ENCODE measurements at places on chromosomes 4 and X.

GRCh38 chr4:15675356-15675755 is 6.3 kb upstream of the FAM200B start:
- no peak for DNase-seq

GRCh38 chr4:186203406-186203805 is 12.0 kb downstream of the CYP4V2 start:
- no peak for DNase-seq

GRCh38 chr4:76407440-76408119 is 13.4 kb downstream of the CCDC158 start:
- no peak for DNase-seq

- DNase-seq = no peak
Measured at GRCh38 chr4:147328756-147329446, 152.0 kb upstream of the EDNRA start.

- no peak for DNase-seq
Measured at GRCh38 chr4:72875545-72875944, 194.0 kb downstream of the COX18 start.

DNA sequence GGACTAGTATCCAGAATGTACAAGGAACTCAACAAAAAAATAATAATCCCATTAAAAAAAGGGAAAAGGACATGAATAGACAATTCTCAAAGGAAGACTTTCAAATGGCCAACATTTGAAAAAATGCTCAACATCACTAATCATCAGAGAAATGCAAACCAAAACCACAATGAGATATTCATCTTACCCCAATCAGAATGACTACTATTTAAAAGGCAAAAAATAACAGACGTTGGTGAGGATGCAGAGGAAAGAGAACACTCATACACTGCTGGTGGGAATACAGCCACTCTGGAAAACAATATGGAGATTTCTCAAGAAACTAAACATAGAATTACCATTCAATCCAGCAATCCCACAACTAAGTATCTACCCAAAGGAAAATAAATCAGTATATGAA is 133.1 kb downstream of the KDR start:
- DNase-seq = no peak

DNA sequence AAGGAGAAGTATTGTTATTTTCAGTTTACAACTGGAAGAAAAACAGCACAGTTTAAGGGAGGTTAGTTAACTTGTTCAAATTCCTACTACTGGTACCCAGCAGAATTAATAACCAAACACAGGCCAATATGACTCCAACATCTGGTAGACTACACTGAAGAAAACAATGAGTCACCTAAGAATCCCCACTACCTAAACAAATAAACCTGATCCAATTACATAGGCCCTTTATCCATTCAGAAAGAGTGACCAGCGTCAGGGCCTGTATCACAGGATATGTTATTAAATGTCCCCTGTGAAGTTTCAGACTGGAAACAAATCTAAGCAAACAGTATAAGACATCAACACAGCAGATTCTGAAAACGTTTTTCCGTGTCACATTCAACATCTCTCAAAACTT is 492.5 kb upstream of the INTU start:
- DNase-seq = no peak

DNA sequence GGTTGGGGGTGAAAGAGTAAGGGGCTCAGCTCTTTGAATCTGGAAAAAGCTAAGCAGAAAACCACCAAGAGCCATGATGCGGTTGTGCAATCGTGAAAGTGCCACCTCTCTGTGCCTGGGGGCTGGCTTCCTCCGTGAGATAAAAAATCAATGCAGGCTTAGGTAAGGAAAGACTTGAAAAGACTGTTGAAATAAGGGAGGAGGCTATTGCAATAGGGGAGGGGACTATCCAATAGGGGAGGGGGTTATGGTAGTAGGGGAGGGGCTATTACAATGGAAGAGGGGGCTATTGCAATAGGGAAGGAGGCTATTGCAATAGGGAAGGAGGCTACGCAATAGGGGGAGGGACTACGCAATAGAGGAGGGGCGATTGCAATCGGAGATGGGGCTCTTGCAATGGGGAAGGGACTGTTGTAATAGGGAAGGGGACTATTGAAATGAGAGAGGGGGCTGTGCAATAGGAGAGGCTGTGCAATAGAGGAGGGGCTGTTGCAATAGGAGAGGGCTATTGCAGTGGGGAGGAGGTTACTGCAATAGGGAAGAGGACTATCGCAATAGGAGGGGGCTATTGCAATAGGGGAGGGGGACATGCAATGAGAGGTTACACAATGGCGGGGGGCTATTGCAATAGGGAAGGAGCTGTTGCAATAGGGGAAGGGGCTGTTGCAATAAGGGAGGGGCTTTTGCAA is 162.3 kb upstream of the PSAPL1 start:
- no peak for DNase-seq

DNA sequence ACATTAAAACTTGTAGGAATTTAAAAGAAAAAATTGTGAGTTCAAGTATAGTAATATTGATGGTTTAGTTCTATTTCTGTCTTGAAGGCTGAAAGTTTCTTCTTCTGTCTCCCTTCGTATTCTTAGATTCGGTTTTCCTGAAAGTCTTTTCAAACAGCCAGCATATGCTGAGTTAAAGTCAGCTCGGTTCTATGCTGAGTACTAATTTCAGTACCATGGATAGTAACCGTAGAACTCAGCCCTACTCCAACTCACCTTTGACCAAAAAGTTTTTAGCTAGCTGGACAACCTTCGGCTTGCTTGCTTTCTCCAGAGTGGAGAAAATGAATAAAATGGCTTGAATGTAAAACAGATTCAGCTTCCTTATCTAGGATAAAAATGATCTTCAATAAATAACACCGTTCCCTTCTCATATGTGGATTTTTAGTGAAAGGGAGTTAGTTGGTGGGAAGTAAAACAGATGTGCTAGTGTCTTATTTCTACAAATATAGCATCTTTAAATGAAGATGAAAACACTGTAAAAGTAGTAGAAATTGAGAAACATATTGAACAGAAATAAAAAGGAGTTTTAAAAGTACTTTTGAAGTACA is 5.2 kb downstream of the POU4F2 start:
- no peak for DNase-seq

- DNase-seq = no peak
Measured at GRCh38 chr4:5569451-5569850, 138.9 kb downstream of the EVC2 start.

- DNase-seq = no peak
Measured at GRCh38 chrX:41322821-41323603, 10.9 kb upstream of the DDX3X start.

GRCh38 chrX:110304371-110304770 is 13.5 kb downstream of the AMMECR1 start:
- DNase-seq = no peak

DNA sequence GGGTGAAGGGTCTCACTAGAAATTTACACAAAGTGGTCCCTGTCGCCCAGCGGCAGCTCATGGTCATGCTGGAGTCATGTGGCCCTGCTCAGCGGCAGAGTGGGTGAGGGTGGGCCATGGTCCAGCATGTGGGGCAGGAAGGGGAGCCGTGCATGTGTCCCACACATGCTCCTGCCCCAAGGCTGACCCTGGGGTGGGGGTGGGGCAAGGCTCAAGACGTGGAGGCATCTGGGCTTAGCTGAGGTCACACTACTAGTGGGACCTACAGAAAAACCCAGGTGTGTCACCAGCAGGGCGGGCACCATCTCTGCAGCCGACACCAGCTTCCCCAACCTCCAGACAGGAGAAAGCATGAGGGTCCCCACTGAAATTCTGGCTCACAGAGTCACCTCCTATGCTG is 42.4 kb downstream of the EVC start:
- no peak for DNase-seq

DNA sequence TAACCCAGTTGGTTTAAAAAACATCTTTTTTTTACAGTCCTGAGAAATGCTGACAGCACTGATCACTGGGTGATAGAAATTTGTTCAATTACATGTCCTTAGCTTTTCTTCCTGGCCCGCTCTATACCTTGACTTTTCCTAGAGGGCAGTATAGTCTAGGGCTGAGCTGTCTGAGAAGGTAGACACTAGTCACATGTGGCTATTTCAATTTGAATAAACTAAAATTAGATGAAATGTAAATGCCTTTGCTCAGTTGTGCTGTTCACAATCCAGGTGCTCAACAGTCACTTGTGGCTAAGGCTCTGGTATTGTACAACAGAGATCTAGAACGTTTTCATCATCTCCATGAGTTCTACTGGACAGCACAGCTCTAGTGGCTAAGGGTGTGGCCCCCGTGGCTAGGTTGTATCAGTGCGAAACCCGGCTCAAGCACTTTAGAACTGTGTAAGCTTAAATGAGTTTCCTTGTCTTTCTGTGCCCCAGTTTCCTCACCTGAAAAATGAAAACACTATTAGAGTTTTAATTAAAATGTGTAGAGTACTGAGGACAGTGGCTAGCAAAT is 111.6 kb upstream of the WDR17 start:
- no peak for DNase-seq

DNA sequence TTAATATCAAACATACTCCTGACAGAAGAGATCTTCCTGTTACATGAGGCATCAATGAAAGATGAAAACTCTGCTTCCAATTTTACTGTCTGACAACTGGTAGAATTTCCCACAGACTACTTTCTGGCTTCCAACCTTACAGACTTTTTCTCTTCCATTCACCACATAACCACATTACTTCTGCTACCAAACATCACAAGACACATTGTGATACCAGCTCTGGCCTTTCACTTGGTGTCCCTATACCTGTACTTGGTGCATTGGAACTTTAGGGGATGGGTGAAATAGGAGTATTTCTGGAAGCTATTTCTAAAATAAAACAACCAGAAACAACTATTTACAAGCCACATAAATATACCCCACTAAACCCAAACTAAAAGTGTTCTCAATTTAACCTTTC is 20.5 kb downstream of the AMTN start:
- DNase-seq = no peak

- DNase-seq = peak; percentile 9
Measured at GRCh38 chrX:68433155-68433980, at the start of gene OPHN1. OPHN1 (minus strand) TSS chrX:68433495; CDS start chrX:68433020, 475 bp downstream.

DNA sequence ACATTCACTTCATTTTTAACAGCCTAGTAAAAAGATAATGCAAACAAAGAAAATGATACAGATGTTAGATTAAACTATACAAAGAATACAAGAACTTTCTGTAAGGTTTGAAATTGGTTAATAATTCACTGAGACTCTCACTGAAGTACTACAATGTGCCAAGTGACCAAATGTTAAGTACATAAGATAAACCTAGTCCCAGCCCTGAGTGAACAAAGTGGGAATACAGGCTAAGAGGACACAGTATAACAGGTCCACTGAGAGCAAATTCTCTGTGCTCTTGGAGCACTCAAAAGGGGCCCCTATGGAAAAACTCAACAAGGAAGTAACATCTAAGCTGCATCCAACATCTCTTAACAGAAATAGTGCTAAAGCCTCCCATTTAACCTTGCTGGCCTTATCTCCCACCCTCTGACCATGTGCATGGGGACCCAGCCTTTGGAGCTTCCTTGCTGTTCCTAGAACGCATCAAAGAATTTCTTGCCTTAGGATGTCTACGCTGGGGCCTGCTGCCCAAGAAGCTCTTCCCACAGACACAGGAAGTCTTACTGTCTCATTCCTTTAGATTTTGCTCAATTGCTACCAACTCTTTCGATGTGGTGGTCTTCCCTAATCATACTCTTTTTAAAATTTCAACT is 113.4 kb downstream of the ZAR1 start:
- DNase-seq = no peak

- DNase-seq = no peak
Measured at GRCh38 chr4:2545321-2546013, 9.0 kb downstream of the FAM193A start.

GRCh38 chrX:103624111-103624510 is 4.7 kb upstream of the TCEAL1 start:
- DNase-seq = no peak

- DNase-seq = no peak
Measured at GRCh38 chrX:43238461-43238945, 417.6 kb upstream of the MAOA start.

- no peak for DNase-seq
Measured at GRCh38 chr4:188930822-188931221, 791.6 kb downstream of the TRIML1 start.

GRCh38 chr4:163470391-163470790 is 3.2 kb downstream of the TKTL2 start:
- DNase-seq = no peak

DNA sequence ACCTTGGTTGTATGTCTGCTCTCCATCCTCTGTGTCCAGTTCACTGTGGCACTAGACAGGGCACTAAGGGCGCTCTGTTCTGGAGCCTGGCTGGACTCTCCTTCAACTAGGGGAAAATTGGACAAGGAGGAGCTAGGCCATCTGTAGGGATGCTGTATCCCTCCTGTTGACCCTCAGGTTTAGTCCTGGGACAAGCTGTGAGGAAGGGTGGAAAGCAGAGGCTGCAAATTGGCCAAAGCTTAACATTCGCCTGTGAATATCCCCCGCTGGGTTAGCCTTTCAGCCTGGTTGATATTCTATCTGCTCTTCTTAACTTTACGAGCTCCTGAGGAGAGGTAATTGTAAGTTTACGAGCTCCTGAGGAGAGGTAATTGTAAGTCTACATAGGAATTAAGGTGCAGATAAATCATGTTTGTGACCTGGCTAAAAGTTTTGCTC is 64.4 kb upstream of the ENPEP start:
- no peak for DNase-seq

DNA sequence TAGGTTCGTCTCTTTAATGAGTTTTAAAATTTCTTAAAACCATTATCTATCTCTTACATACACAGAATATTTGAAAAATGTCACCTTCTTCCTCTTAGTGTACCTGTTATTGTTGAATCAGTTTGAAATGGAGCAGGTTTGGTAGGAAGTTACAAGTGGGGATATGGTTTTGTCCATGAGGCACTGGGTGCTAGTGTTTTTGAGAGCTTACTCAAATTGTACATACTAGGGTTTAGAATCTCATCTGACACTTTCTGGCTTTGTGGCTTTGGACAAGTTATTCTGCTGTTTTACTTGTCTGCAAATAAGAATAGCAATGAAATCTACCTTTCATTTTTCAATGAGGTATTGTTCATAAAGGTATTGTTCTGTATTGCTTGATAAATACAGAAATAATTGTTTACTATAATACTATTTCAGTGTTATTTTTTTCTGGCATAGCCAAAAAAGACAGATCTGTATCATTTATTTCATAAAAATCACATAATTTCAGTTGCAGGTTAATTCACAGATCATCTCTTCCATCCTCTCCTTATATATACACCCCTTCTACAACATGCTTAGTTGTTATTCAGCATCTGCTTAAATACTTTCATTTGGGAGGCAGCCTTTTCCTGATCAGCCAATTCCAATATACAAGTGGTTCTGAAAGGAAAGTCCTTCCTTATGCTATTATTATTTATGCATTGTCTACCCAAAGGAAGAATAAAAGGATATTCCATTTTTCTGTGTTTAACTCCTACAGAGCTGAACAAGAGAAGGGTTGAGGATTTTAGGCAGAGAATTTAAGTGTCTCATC is 13.3 kb downstream of the NCAPG start:
- DNase-seq = no peak

DNA sequence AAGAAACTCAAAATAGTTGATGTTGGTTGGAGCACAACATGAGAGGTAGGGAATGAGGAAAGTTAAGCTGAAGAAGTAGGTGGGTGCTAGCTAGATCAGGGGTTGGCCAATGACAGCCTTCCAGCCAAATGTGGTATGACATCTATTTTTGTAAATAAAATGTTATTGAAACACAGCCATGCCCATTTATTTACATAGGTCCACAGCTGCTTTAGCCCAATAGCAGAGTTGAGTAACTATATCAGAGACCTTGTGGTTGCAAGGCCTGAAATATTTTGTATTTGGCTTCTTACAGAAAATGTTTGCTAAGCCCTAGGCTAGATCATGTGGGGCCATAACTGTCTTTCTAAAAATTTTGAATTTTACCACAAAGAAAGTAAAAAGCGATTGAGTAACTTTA is 234.9 kb upstream of the CTSO start:
- DNase-seq = no peak
